ENCODE measurements at places on chromosomes 1 and 21.

DNA sequence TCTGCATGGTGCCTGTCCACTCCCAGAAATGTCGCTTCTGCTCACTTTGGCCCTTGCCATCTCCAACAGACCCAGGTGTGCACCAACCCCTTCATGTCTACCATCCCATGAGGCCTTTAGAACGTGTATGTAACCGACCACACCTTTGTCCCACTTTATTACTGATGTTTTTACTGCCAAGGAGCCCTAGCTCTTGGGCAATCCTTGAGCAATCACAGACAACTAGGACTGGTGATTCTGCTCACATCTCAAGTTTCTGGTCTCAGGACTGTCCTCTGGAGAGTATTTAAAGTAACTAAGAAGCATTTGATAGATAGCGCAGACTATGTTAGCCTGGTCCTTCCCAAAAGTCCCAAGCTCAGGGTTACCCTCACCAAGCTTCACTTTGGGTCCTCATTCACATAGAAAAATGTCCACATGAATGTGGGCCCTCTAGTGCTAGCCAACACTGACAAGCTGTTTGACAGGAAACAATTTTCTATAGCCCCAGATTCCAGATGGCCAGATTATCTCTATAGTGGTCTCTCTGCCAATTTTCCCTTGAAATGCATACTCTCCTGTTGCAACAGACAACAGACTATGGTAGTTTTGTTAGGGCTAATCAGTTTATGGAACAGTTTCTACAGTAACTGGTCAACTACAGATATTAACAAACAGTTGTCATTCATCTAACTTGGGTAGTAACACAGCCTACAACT, 6.9 kb upstream of the TMEM81 start:
- DNase-seq = no peak

DNA sequence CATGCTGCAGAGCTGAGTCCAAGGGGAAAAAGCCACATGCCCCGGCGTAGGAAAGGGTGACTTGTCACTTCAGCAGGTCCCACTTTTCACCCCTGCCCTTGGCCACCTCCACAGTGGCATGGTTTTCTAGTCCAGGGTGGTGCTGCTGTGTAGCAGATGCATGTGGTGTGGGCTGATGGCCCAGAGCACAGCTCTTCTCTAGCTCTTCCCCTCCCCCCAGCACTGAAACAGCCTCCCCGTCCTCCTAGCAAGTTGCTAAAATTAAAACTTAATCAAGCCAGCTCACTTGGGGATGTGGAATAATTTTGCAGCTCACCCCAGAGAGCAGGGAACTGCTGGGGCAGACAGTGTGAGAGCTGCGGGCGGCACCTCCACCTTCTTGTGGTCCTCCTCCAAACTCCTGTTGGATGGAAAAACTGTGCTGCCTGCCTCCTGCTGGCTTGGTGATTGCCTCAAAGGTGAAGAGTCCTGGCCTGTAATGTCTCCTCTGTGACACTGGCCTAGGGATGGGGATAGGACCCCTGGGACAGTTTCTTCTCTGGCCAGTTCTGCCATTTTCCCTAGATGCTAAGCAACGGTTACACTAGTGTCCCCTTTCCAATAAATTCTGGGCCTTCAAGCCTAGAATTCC, 91.6 kb downstream of the RNF220 start:
- DNase-seq = no peak

DNA sequence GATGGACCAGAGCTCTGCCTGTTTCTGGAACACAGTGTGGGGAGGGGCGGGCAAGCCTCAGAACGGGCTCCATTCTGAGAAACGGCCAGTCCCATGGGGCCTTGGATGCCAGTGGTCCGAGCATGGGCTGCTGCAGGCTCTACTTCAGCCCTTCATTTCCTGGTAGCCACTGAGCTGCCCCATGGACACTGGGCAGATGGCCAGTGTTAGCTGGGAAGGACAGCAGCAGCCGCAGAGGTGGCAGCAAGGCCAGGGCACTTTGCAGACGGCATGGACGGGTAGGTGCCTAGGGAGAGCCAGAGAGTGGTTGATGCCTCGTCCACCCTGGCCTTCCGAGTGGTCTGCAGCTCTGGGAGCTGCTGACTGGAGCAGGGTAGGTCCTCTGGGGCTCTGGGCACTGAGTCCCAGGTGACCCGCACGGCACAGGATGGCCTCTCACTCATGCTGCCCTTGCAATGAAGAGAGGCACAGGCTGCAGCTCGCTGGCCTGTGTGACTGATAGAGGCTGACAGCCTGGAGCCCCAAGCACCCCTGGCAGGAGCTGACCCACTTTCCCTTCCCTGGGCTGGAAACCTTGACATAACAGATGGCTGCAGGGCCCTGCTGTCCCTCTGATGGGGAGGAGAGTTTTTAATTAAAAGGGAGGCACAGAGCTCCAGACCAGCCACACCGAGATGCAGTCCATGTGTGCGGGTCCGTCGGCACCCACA, 87.7 kb upstream of the COL6A1 start:
- no peak for DNase-seq

DNA sequence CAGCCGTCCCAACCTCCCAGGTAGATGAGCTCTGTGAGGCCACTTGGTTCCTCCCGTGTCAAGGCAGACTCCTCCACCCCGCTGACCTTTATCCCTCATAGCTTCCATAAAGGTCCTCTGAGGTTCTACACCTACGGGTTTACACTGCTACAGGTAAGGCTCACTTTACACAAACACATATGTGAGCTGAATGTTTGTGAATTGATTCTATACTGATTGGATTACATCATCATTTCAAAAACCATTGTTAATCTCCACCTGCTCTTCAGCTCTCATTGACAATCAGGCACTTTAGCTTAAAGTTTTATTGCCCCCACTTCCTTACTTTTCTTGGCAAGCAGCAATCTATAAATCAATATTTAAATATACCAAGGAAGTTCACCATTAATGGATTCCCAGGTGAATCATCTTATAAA, 12.8 kb upstream of the RGS16 start:
- DNase-seq = no peak

GRCh38 chr1:215986401-215986800, 419.3 kb downstream of the KCTD3 start:
- DNase-seq = no peak

- DNase-seq = no peak
These were observed 2.4 kb upstream of the CNIH4 start for GRCh38 chr1:224353975-224354925.

Measured in NCI-H526 treated with DMSO at 0.1 percent for 48 hours (cell line).